Stimulated activated CD4-positive, alpha-beta T cell treated with anti-CD3 and anti-CD28 coated beads, Interleukin-15, amount 100 ng/mL, for 24 hours (primary cell): ENCODE measurements at places on chromosomes 4 and X.

DNA sequence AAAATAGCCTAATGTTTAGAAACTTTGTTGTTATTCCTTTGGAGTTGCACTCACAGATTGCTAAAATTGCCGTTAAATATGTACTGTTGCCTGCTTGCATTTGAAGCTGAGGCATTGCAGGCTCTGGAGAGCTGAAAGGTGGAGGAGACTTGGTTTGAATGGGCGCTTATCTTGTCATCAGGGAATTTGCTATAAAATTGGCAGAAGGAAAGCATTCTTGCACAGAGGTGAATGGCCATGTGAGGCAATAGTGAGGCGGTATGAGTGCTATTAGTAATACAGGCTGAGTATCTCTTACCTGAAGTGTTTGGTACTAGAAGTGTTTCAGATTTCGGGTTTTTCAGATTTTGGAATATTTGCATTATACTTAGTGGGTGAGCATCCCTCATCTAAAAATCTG, 41.3 kb downstream of the TRAPPC11 start:
- no peak for DNase-seq

DNA sequence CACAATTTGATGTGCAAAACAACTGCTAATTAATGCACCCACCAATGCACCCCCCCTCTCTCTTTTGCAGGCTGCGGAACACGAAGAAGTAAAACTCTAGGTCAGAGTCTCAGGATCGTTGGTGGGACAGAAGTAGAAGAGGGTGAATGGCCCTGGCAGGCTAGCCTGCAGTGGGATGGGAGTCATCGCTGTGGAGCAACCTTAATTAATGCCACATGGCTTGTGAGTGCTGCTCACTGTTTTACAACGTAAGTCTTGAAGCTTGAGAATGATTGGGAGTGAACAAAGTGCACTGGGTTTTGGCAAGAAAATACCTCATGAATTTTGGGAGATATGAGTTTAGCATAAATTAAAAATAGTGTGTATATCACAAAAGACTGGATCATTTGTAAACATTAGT, 28.9 kb downstream of the TMPRSS11E start:
- no peak for DNase-seq

DNA sequence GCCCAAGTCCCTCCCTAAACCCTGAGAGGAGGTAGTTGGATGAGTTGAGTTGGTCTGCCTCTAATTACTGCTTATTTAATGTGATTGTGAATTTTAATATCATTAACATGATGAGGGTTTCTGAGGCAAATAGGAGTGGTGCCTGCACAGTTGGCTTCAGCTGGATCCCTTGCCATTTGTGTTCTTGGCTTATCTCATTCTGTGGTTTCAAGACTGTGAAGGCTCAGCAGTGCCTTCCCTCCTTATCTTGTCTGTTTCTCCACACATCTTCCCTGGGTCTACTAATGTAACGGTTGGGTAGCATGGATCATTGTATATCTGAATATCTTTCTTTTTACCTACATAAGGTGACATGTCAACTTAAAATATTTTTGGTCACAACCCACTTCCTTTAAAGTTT, 1.6 kb upstream of the SLC10A4 start:
- DNase-seq, result no peak

DNA sequence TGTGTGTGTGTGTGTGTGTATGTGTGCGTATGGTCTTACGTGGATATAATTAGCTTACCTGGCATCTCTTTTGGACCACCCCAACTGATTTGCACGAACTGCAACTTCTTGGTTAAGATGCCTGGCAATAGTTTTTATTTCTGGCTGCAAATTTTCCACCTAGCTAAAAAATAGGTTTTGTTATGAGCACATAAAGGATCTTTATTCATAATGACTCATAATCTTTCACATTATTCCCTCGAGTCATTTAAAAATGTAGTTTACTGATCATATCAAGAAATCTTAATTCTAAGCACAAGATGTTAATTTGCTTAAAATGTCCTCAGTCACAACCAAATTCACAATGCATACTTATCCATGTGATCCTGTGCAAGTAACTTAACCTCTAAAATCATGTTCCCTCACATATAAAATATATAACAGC, 1.5 kb downstream of the COX18 start:
- DNase-seq, result peak; percentile 50

DNA sequence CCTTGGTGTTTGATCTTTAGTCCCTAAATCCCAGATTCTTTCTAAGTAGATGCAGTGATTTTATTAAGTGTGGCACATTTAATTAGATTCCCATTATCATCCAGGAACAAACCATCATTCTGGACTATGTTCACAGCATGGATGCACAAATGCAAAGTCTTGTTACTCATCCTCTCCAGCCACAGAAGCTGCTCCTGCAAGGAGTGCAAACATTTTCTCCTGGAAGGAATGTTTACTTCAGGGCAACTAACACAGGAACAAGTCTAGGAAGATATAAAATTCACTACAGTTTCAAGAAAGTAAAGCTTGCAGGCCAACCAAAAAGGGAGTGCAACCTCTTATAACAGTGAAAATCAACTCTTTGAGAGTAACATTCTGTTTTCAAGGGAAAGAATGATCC, 106.0 kb downstream of the IQCM start:
- no peak for DNase-seq

DNA sequence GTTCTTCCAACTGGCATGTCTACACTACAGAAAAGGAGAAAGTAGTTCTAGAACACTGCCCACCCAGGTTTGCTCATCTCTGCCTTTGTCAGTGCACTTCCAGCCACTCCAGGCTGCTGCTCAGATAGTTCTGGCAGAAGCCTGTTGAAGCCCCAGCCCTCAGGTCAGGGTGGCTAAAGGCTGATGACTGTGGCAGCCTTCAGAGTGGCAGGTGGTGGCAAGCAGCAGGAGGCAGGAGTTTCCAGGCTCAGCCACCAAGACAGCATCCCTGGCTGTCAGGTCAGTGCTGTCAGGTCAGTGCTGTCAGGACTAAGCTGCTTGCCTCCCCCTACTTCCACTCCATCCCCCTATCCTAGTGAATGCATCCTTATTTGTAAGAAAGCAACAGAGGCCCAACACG, 100.4 kb downstream of the MAMLD1 start:
- DNase-seq, result no peak

DNA sequence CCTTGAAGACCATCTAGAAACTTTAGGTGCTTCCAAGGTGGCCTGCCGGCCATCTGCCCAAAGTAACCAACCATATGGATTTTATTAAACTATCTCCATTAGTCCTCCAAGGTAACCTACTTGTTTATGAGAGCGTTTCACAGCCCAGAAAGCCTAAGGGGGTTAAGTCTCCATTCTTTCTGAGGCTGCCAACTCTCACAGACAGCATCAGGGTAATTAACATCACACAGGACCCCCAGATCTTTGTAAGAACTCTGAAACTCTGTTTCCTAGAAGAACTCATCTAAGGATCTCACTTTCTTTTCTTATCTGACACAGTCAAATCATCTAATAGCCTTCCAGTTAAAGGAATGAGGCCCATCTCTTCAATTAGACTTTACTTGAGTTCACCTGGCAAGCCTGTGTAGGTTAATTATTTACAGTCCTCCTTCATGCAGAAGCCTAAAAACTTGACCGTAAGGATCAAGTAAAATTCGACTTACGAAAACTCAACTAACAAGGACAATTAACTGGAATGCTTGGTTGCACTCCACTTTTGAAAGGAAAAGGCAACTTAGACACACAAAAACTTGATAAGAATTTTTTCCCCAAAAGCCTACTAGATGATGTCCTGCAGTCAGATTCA, 252.5 kb downstream of the GRIA3 start:
- DNase-seq, result no peak

GRCh38 chr4:1686440-1687036, 2.4 kb upstream of the FAM53A start:
- DNase-seq, result no peak

GRCh38 chr4:137909529-137910309, 332.4 kb downstream of the SLC7A11 start:
- no peak for DNase-seq

- DNase-seq, result no peak
These were observed 100.2 kb upstream of the MID1IP1 start for GRCh38 chrX:38701073-38701472.

DNA sequence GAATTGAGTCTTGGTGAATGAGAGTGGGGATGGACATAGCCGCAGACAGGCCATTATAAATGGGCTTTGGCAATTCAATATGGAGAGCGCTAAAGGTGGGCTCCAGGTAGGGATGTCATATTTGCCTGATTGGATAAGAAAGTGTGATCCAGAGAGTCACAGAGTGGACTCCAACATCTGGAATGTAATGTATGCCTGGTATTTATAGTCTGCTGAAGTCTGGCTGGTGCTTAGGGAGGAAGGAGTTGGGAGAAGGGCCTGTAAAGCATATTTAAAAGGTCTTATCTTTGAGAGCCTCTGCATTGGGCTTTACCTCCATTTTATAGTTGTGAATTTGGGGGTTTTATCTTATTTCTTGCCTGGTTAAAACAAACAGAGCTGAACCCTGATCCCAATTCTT, 153.2 kb downstream of the GALNTL6 start:
- no peak for DNase-seq

- no peak for DNase-seq
These were observed 44.8 kb upstream of the HERC6 start for GRCh38 chr4:88333741-88334405.

GRCh38 chr4:156347412-156348075, 393.9 kb upstream of the CTSO start:
- DNase-seq, result no peak

DNA sequence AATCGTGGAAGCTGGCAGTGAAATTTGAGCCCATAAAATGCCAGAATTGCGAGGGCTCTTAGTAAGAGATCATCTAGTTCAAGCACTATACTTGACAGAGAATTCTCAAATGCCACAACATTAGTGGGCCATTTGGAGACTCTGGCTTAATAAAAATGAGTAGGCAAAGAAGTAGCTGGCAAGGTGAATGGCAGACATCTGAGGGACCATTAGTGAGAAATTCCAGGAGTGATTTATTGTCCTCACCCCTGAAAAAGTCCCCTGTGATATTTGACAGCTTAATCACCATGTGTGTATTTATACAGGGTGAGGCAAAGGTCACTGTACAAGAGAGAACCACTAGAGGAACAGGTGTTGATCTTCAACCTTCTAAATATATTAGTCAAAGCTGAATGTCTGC, 207.5 kb downstream of the CHRDL1 start:
- no peak for DNase-seq

DNA sequence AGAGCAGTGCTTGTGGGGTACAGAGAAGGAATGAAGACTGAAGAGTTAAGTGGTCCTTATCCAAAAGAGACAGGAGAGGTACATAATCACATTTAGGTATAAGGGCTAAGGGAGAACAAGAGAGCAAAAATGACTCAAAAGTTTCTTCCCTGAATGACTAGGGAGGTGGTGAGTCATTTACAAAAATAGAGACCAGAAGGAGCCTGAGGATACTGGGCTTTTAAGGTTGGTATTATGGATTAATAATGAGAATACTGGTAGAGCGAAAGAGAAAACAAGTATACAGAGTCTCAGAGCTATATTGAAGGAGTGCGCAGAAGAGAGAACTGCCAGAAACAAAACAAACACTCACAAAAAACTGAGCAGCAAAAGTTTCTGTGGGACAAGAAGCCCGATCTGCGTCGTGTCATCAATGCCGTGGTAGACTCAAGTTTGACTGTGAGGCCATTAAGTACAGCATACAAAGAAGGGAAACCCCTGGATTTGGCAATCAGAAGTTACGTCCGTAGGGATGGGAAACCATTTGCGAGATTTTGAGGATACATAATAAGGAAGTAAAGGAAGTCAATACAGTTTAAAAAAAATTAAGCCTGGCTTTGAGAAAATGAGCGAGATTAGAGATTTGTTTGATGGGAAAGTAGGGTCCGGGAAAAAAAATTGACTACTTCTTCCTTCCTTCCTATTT, 129.1 kb upstream of the STIM2 start:
- no peak for DNase-seq

GRCh38 chr4:183261953-183262775, 57.9 kb downstream of the CLDN22 start:
- peak; percentile 86 for DNase-seq

DNA sequence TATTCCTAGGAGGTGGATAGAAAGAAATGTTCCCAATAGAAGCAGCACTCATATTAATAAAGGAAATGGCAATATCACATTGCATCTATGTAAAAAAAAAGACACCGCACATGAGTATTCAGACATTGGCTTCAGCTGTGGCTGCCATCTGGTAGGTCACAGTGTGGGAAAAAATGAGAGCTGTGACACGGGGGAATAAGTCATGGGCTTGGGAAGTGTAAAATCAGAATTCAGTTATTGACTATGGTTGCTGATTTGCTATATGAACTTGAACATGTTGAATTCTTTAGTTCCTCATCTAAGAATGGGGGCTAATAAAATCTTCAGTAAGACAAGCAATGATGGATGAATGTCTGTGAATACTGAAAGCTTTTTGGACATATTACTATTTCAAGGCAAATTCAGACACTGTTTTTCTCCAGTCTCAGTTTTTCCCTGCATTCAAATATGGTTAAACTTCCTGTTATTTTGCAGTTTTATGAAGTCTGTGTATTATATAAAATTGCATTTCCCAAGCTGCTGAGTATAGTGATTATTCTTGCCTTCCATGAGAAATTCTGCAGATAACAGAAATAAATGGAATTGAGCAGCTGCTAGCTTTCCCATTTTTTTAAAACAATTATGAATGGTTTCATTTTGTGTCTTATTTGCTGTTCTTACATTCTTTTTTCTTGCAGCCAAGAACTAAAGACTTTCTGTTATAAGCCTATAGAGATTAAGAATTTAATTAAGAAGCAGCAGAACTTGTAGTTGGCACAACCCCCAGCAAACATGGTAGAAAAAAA, 221.0 kb downstream of the ANKRD50 start:
- DNase-seq, result no peak

DNA sequence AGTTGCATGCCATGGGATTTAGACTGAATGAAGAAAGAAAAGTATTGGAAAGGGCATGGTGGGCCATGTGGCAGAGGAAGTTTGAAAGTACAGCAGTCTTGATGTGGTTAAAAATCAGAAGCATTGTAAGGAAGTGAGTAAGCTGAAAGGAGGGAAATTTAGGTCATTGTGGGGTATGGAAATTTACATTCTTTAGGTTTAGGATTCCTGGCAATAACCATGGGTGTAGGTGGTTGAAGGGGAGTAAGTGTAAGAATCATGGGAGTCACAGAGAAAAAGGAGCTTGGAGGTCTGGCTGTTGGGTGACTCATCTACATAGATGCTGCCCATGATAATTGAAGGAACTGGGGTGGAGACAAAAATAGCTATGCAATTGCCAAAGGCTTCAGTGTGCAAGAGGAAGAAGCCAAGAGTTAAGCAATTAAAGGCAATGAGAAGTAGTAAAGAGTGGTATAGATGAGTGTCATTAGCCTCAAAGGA, 243.8 kb upstream of the LDB2 start:
- no peak for DNase-seq

- no peak for DNase-seq
These were observed 566.3 kb downstream of the STPG2 start for GRCh38 chr4:97577004-97577403.

GRCh38 chr4:12933760-12934221, 550.3 kb downstream of the RAB28 start:
- DNase-seq, result no peak

DNA sequence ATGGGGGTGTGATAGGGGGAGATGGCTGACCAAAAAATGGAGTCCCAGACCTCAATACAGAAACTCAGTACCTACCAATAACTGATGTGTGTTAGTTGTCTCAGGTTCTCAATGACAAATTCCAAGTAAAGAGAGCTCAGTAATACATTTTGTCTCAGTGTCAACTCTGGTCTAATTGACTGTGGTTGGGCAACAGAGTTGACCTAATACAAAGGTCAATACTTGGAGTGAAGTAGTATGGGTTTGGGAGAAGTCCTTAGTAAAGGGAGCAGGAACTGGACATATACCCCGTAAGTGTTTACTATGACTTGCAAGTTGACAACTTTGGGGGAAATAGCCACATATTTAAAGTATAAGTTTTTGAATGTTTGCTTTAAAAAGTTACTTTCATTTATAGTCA, 20.5 kb upstream of the LCORL start:
- DNase-seq, result no peak
